NCI-H2029 treated with DMSO at 0.1 percent for 48 hours (cell line): ENCODE measurements at places on chromosomes 11 and 22.

DNA sequence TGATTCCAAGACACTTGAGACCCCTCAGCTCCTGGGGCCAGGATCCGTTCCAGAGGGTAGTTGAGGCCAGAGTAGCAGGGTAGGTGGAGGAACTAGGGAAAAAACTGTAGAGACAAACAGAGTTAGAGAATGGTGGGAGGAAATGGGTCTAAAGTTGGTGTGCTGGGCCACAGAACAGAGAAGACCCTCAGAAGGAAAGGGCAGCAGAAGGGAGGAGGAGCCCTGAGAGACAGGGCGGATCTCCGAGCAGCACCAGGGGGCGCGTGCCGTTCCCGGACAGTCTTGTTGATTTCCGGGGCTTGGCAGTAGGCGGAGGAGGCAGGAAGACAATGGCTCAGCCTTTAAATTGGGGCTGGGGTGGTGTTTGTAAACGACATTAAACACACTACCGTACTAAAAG lies 2.4 kb upstream of the CECR2 start:
- no peak for DNase-seq

- no peak for DNase-seq
Measured at GRCh38 chr22:19984201-19984753, 32.3 kb downstream of the ARVCF start.

DNA sequence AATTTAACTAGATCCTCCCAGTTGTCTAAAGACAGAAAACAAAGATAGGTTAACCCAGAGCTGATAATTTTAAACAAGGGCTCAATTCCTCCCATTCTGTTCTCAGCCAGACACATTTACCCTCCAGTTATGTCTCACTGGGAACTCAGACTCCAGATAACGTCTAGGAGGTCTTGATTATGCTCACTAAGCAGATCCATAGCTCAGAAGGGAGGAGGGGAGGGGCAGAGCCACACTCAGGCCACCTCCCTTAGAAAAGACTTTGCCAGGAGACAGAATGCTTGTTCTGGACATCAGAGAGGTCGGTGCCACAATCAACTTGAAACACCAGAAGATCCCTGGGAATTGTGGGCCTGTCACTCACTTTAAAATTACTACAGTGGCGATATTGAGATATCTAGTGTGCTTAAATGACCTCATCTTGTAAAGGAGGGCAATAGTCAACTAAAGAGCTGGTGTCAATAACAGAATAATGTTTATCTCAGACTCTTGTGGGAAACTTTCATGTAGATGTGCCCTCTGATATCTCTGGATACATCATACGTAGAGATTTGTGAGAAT lies 29.8 kb upstream of the SLC25A1 start:
- DNase-seq: no peak

GRCh38 chr11:62664405-62665074 lies 470 bp downstream of the C11orf98 start:
- peak; percentile 24 for DNase-seq

DNA sequence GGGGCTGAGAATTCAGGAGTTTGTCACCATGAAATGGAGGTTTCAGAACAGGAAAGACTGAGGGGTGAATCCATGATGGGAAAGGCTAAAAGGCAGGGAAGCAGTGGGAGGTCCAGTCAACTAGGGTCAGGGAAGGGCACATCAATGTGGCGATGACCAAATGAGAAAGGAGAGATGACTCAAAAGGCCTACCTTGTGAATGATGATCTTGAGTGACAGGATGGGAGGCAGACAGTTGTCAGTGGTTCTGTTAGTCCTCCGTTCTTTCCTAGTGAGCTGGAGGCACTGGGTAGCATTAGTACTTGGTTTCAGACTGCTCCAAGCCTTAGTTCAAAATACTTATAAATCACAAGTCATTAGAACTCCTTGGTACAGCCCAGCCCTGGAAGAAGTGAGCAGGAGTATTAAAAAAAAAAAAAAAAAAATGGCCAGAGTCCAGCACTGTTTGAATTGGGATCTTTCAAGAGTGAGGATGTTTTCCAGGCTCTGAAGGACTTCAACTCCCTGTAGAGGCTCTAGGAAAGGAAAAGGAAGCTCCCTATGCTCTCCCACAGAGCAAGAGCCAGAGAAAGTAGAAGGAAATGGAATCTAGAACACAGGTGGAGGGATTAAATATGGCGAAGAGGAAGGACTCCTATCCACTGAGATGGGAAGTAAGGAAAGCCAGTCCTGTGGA lies 8.3 kb upstream of the DCHS1 start:
- no peak for DNase-seq

DNA sequence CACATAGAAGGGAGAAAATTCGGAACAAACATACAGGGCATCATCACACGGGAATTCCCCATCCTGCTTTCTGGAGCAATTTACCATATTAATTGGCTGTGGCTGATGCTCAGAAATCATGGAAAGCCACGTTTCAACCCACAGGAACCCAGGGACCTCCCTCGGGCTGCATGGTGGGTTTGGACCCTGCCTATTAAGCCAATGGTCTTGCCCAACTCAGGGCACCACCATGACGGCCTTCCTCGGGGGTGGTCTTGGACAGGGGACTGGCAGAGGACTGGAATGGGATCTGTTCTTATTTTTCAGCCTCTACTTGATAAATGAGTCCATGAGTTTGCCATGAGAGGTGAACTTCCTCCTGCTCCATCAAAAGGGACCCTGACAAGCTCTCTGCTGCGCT lies 374.0 kb downstream of the SHANK2 start:
- DNase-seq: no peak
